Large intestine (tissue), 12 donors: ENCODE measurements at places on chromosomes 3 and 15. TPM values are rescaled to one million over a fixed set of nuclear protein-coding genes. Genes with fewer than 3 reads are reported as not detected.

TOMM70 gene
- polyA plus RNA-seq = 64.0 TPM

CCDC39 gene
- polyA plus RNA-seq = not detected

DMXL2 gene
- polyA plus RNA-seq = 66.9 TPM

TTLL13 gene
- polyA plus RNA-seq = 0.33 TPM

NUP210 gene
- polyA plus RNA-seq = 26.0 TPM

GPR15 gene
- polyA plus RNA-seq = 0.24 TPM
